ENCODE measurements at places on chromosomes 12 and 14.

DNA sequence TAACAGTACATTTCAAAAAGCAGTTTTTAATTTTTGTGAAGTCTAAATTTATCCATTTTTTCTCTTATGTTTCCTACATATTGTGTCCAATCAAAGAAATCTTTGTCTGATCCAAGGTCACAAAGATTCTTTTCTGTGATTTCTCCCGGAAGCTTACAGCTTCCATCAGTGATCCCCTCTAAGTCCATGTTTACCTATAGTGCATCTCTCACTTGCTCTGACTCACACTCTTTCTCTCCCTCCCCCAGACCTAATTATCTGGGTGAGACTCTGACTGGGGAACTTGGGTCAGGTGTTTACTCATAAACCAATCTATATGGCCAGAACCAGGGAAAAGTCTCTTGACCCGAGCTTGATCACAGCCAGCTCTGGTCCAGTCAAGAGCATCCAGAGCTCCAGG is 224.4 kb downstream of the SPTSSA start:
- no peak for DNase-seq

DNA sequence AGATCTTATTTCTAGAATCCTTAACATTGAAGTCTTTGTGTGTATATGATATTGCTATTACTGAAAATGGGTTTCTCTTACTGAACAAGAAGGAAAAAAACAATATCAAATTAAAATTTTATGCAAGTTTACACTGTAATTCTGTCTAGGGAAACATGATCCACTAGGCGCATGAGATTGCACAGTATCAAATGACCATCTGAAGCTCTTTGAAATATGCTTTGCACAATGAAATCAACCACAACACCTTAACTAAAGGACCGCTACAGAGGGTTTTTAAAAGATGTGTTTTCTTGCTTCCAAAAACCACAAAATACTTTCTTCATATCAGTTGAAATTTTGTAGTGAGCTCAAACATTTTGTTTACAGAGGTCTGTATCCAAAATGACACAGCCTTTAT is 15.1 kb upstream of the KERA start:
- DNase-seq, result peak; percentile 30

- no peak for DNase-seq
Observed at GRCh38 chr14:101020834-101021370, 117.4 kb upstream of the RTL1 start.

DNA sequence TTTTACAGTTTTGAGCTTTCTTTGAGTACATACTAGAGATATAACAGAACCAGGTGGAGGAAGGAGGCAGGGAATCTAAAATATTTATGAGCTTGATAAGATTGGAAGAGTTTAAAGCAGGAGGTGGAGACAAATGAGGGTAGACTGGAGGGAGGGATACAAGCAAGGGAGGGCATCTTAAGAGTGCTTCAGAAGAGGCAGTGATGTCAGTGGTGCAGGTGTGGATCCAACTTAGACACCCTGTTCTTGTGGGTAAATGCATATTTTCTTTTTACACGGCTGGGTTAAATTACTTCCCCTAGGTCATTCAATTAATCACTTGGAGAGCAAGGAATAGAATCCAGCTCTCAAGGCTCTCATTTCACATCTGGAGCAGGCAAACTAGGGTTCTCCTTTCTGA is 146.1 kb upstream of the LRIG3 start:
- no peak for DNase-seq

Data from adipocyte (in vitro differentiated cells).